Stimulated activated CD4-positive, alpha-beta T cell treated with anti-CD3 and anti-CD28 coated beads, Interleukin-1b, Interleukin-23, amount 100 ng/mL, for 1 hour (primary cell): ENCODE measurements at places on chromosomes 3 and 15.

DNA sequence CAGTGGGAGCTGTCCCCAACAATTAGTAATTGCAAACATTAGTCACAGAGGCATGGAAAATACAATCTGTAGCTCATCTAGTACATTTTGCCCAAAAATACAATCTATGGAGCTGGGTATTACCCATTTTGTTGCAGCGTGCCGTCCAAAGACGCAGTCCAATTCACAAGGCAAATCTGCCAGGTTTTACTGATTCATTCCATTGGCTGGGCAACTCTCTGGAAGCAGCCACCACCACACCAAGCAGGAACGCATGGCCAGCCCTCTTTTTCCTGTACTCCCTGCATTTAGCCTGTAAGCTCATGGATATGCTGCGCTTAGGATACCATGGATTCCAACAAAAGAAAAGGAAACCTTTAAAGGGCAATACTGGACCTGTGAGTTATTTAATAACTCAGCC, 60.5 kb upstream of the ARRDC4 start:
- DNase-seq, result no peak

- DNase-seq, result no peak
Measured at GRCh38 chr3:17905996-17906395, 163.6 kb upstream of the TBC1D5 start.

DNA sequence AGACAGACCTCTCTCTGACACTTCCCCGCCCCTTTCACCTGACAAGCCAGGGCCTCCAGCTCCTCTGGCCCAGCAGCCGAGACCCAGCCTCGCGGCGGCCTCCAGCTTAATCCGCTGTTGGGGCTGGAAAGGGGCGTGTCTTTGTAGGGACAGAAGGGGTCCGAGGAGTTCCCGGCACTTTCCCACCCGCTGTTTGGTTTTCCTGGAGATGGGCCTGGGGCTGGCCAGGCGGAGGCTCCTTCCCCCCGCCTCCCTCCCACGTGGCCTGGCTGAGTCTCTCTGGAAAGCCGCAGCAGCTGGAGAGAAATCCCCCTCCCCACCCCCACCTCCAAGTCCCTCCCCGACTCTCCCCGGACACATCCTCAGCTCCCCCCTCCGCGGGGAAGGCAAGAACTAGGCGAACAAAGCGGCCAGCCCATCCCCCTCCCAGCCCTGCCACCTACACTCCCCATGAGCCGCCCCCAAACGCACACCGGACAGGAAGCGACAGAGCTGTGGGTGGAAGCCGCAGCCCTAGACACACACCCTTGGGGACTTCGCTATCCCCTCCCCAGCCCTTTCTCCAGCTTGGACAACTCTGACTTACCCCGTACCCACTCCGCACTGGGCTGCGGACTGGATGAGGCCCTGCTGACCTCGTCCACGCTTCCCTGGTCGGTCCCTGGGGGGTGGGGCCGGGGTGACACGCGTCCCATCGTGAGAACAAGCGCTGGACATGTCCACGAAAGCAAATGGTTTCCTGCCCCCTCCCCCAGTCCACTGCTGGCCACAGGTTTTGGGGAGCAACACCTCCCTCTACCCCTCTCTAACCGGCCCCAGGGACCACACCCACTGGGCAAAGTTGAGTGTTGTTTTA, 1.2 kb downstream of the IGDCC4 start:
- DNase-seq, result no peak

- no peak for DNase-seq
Measured at GRCh38 chr3:50978991-50979667, 304.4 kb downstream of the DOCK3 start.

- no peak for DNase-seq
Measured at GRCh38 chr3:72227486-72228070, 442.6 kb upstream of the PROK2 start.
